ENCODE measurements at places on chromosomes 5 and 9. TPM values are rescaled to one million over a fixed set of nuclear protein-coding genes. Genes with fewer than 3 reads are reported as not detected.

GRCh38 chr5:132013711-132014110 is 2.3 kb upstream of the ACSL6 start:
- DNase-seq: no peak

- DNase-seq: no peak
These were observed 54.1 kb downstream of the RORB start for GRCh38 chr9:74551266-74551665.

DNA sequence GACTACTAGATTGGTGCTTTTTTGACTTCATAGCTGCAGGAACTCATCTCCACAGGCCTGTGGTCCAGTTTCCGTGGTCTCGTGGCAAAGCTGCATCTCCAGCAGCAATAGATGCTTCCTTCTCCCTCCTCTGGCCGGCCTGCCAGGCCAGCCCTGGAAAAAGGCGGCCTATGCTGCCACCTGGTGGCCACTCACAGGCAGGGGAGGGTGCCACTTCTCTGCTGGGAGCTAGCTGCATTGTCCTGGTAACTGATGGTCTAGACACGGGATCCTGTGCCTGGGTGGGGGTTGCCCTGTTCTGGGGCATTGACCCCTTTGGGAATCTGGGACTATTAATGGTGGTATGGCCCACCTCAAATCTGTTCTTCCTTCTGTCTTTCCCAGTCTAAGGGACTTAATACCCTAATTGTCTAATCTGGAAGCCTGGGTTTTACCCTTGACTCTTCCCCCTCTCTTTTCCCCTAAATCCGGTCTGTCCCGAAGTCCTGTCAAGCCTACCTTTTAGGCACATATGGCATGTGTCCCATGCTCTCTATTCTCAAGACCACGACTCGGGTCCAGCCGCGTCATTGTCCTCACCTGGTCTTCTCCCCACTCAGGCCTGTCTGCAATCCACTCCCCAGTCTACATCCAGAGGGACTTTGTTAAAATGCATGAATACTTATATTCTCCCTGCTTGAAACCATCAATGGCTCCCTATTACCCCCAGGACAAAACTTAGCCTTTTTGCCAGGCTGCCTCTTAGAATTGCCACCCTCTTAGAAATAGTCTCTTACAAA is 20.1 kb upstream of the PTGS1 start:
- DNase-seq: peak; percentile 73

GRCh38 chr9:124440786-124441185 is 9.5 kb upstream of the ADGRD2 start:
- no peak for DNase-seq

Gene PCDHGA9
- 19.2 TPM for polyA plus RNA-seq
